Occipital lobe (tissue), 3 donors: ENCODE measurements at places on chromosomes 1 and 21. TPM values are rescaled to one million over a fixed set of nuclear protein-coding genes. Genes with fewer than 3 reads are reported as not detected.

ESPN gene
- not detected for total RNA-seq

DNA sequence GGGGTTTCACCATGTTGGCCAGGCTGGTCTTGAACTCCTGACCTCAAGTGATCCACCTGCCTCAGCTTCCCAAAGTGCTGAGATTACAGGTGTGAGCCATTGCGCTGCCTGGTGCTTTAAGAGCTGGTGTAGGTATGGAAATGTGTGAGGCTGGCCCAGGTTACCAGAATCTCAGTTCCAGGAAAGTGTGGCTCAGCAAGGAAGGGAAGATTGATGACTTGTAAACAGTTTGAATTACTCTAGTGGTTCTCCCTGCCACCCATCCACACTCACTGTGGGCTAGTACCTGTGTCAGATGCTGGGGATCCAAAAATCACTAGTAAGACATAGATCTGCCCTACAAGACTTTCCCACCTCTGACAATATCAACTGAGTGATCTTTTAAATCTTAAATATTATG, 34.5 kb upstream of the SLC35D1 start:
- no peak for DNase-seq

GRCh38 chr1:206721454-206721853, 36.7 kb downstream of the MAPKAPK2 start:
- DNase-seq: no peak

- DNase-seq: no peak
Observed at GRCh38 chr21:34008618-34009017, 64.8 kb upstream of the MRPS6 start.

GRCh38 chr21:26972192-26972591, 5.3 kb upstream of the ADAMTS5 start:
- DNase-seq: no peak

DNA sequence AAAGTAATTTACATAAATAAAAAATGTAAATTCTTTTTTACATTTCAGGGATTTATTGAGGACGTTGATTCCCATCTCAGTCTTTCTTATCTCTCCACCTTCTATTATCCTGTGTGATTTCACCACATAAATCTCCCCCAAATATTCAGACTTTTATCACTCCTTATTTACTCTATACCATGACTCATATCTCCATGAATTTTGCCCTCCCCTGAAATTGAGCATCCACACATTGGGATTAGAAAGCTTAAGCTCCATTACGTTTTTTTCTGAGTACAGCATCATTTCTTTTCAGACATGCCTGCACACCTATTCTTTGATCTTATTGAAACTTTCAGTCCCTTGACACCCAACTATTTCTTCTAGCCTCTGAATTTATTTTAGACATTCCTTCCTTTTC, 111.2 kb downstream of the IFI44 start:
- DNase-seq: no peak

DNA sequence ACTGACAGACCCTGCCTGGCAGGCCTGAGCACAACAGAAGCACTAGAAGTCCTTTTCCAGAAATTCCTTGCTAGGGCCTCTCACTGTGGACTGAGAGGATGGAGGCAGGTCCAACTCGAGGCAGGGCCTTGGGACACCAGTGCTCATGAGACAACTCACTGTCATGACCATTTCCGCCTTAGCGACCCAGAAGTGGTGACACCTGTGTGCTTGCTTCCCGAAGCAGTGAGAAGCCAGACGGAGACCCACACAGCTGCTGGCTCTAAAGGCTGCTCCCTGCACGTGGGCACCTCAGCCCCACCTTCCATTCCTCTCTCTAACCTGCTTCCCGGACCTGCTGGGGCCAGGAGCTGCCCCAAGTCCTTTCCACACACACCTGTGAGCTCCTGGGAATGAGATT, 33.0 kb downstream of the KCNC4 start:
- DNase-seq: no peak

DNA sequence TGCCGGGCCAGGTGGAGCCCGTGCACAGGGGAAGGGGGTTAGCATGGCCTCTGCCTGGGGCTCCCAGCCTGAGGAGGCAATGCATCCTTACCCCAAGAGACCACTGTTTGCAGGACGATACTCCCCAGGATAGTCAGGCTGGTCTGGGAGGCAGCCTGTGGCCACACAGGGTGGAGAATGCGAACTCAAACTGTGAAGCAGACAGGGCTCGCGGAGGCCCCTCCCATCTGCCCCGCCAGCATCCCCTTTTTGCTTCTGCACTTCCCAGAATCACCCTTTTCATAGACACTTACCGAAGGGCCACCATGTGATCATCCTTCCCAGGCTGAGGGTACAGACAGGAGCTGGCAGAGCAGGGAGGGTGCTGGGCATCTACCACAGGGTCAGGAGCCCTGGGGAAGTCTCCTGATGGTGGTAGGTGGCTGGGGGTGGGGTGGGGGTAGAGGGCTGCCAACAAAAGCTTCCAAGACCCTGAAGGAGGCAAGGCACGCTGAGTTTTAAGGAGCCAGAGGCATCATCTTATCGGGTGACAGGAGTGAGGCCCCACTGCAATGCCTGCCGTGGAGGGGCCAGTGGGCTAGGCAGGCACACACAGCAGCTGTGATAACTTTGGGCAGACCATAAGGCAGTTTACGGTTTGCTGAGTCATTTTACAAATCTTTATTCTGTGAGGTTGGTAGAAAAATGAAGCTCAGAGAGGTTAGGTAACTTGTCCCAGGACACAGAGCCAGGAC, 31.3 kb upstream of the BTG2 start:
- no peak for DNase-seq

- DNase-seq: no peak
Observed at GRCh38 chr1:61102041-61102440, 19.7 kb downstream of the NFIA start.

DNA sequence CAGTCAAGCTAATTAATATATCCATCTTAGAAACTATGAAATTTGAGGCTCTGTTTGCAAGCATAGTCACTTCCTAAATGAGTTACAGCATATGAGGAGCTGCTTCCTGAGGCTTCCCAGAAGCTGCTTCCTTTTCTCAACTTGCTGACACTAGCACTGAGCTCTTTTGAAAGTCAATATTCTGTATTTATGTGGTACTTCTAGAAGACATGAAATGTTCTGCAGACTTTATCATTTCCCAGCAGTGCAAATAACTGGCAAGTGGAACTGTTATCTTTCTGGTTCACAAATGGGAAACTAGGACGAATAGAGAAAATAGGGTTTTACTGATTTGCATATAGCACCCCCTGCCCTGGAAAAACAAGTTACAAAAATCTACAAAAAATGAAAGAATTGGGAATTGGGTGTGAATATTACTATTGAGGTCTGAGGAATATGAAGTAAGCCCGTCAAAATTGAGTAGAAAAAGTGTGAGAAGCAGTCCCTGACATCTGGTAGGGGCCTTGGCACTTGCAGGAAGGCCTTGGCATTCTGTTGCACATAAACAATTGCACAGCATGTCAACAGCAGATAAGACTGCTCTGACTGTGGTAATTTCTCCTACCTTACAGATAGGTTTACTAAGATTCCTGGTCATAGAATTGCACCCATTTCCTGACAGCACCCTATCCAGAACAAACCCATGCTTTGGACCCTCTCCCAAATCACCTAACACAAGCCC, 7.1 kb downstream of the GIPC2 start:
- DNase-seq: no peak

GRCh38 chr1:20149601-20150325, 10.6 kb downstream of the PLA2G2F start:
- no peak for DNase-seq

- no peak for DNase-seq
Observed at GRCh38 chr1:180933141-180933540, 20.4 kb downstream of the KIAA1614 start.

DNA sequence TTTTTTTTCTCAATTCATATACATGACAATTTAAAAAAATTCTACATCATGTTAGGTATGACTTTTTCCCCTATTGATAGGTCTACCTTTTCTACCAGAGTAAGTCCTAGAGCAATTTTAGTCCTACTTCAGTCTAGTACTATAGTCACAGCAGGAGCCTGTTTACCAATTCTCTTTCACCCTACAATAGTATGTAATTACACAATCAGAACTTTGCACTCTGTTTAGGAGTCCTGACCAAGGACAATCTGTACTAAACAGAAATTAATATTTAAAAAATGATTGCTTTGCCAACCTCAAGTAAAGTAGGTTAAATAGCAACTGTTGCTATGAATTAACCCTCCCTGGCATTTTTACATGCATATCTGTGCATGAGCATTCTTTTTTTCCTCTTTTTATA, 810 bp upstream of the CYP4A11 start:
- DNase-seq: no peak

DNA sequence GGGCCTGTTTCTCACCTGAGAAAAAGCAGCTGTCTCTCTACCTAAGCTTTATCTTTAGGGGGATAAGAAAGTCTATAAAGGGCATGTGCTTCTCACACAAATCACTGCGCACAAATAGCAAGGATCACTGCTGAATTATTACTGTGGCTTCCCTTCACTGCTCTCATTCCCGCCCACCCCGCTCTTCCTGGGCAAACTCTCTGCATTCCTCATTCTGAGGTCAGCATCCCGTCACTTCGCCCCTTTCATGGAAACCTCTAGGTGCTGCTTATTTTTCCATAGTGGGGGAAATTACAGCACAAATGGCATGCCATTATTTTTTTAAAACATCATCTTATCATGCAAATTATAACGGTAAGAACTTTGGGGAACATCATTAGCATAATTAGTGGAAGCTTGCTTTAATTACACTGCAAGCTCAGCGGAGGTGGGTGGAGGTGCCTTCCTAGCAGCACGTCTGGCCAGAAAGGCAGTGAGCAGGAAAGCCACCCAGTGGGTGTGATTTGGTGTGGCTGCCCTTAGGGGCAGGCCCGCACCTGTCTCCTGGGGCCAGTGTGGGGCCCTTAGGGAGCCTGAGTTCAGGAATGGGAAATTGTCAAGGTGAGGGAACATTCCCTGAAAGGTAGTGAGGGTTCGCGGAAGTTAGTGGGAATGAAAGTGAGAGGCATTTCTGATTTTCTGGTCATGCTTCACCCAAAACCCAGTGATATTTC, 105.9 kb downstream of the LAMC2 start:
- no peak for DNase-seq

GRCh38 chr1:70142075-70142474, 63.3 kb downstream of the LRRC40 start:
- no peak for DNase-seq
